ENCODE measurements at places on chromosomes 12 and 14.

DNA sequence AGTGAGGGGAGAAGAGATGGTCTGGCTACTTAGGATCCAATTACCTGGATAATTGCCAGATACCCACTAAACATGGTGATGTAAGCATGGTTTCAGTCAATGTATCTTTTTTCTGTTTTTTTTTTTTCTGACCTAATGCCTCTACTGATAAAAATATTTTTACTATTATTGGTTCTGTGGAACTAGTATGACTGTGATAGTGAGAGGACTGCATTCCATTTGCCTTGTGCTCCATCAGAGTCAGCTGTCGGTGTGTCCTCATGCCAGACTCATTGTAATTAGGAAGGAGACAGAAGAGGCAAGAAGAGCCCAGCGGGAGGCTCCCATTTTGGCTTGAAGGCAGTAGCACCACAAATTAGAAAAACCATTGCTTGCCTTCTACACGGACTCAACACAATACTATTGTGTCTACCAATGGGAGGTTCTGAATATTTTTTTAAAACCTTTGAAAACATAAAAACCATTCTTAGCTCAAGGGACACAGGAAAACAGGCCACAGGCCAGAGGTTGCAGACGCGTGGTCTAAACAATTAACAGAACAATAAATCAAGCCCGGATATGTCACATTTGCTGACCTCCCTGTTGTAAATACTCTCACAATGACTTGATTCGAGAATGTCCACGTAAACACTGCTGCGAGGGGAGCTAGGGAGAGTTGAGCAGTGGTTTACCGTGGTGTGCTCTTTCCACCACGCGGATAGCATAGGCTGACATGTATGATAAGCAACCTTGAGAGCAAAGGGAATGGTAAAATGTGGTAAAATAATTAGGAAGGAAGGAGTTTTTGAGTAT is 13.5 kb upstream of the DCP1B start:
- no peak for DNase-seq

GRCh38 chr12:83156815-83157214 is 470.1 kb downstream of the TMTC2 start:
- DNase-seq: no peak

DNA sequence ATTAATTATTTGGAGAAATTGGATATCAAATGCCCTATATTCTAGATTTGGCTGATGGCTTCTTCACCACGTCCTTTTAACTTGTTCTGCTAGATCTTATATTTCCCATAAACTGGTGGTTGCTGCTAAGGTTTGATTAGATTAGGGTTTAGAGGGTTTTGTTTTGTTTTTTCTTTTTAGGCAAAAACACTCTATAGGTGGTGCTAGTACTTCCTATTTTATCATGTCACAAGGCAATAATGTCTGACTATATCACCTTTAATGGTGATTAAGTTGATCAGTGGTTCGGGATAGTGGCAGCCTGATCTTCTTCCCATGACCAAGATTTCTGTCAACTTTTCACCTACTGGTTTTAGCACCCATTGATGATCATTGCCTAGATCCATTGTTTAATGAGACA is 455.1 kb downstream of the RAD51B start:
- no peak for DNase-seq

DNA sequence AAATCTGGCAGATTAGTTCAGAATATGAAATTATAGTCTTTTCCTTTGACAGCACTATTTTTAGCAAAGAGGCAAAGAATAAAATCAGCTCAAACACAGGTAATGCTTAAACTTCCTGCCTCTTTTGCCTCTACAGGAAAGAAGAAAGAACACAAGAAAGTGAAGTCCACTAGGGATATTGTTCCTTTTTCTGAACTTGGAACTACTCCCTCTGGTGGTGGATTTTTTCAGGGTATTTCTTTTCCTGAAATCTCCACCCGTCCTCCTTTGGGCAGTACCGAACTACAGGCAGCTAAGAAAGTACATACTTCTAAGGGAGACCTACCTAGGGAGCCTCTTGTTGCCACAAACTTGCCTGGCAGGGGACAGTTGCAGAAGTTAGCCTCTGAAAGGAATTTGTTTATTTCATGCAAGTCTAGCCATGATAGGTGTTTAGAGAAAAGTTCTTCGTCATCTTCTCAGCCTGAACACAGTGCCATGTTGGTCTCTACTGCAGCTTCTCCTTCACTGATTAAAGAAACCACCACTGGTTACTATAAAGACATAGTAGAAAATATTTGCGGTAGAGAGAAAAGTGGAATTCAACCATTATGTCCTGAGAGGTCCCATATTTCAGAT is 17.4 kb downstream of the TMPO start:
- DNase-seq: no peak

DNA sequence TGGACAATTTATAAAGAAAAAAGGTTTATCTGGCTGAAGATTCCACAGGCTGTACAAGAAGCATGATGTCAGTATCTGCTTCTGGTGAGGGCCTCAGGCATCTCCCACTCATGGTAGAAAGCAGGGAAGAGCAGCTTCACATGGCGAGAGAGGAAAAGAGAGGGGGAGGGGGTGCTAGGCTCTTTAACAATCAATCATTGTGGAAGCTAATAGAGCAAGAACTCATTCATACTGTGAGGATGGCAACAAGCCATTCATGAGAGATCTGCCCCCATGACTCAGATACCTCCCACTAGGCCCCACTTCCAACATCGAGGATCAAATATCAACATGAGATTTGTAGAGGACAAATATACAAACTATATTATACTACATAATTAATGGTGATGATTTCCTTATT is 361.9 kb upstream of the FAR2 start:
- DNase-seq: no peak

- no peak for DNase-seq
These were observed 31.9 kb downstream of the RBM19 start for GRCh38 chr12:113934060-113934814.

GRCh38 chr14:61091657-61092273 is 110.7 kb downstream of the SLC38A6 start:
- no peak for DNase-seq

GRCh38 chr14:58747181-58747580 is 109.4 kb downstream of the DACT1 start:
- peak; percentile 74 for DNase-seq

DNA sequence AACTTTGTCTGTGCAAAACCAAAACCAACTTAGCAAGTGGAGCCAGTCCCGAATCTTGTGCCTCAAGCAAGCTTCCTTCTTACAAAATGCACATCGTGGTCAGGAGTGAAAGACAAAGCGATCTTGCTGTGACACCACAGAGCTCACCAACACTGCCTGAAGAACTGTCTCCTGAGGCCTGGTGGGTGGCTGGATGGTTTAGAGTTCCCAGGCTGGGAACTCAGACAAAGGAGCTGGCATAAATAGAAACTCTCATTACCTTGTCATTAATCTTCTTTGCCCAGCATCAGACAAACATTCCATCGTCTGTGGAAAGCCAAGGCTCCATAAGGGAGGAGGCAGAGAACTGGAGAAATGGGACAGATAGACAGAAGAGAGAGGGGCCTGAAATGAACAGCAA is 144.8 kb downstream of the KCNA5 start:
- no peak for DNase-seq

DNA sequence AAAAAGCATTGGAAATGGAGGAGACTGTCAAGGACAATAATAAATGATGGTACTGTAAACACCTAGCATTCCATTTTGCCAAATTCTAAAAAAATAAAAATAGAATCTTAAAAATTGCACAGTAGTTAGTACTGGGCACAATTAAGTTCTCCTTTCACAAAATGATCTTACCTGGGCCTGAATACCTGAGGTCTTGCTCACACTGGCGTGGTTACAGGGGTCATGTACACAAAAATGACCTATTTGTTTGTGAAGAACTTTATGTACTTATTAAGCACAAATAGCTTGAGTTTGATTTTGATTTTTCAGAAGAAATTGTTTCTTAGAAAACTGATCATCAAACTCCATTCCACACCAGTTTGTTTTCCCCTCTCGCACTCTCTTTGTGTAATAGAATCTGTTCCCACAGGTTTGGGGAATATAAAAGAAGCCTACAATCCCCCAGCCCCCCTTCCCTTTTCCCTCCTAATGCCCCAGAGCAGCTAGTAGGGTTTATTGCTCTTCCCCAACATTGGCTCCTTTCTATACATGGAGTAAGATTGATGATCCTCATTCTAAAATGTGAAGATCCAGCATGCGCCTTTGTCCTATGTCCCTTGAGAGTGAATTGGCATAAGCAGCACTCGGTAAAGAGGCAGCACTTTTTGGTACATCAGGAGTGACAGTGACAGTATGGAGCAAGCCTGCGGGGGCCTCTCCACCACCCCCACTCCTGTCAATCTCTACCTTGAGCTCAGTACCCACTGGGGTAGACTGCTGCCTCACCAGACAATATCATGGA is 204.3 kb downstream of the ASCL1 start:
- DNase-seq: no peak

DNA sequence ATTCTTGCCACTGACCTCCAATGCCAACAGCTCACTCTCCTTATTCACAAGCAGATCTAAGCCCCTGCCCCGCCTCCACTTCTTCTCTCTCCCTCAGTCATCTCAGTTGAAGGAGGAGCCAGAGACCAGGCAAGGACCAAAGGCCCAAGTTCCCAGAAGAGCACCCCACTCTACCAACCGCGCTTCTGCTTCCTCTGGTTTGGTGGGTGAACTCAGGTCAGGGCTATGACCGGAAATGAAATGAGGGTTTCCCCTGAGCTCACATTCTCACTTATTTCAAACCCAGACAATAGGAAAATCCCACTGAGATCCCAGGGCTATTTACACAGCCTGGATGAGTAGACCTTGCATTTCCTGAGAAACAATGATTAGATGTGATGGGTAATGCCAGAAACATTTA is 9.9 kb downstream of the DPF3 start:
- no peak for DNase-seq

DNA sequence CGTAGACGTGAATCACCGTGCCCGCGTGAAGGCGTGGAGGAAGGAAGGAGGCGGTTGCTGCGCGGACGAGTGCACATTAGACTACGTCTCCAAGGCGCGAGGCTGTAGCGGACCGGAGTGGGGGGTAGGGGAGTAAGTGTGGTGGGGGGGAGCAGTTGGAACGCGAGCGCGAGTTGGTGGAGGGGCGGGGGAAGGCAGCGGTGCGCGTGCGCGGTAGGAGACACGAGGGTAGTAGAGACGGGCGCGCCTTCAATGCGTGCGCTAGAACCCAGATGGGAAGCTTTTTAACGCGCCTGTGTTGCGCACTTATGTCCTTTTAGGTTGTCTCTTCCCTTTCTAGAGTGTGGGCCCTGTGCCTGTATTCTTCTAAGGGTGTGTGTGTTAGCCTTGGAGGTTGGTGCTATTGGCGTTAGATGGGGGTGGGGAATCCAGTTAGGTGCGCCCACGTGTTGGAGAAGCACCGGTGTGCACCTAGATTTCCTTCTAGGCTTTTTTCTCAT is 604 bp downstream of the EIF4B start:
- peak; percentile 30 for DNase-seq

GRCh38 chr12:5388581-5389535 is 43.0 kb upstream of the NTF3 start:
- no peak for DNase-seq

- DNase-seq: no peak
These were observed 250.9 kb downstream of the DUSP6 start for GRCh38 chr12:89101440-89101839.

Data from AG09319 (cell line).